NCI-H446 treated with DMSO at 0.1 percent for 48 hours (cell line): ENCODE measurements at places on chromosomes 13 and 19.

GRCh38 chr13:99829593-99830239 lies 141.9 kb downstream of the ZIC5 start:
- DNase-seq: no peak

DNA sequence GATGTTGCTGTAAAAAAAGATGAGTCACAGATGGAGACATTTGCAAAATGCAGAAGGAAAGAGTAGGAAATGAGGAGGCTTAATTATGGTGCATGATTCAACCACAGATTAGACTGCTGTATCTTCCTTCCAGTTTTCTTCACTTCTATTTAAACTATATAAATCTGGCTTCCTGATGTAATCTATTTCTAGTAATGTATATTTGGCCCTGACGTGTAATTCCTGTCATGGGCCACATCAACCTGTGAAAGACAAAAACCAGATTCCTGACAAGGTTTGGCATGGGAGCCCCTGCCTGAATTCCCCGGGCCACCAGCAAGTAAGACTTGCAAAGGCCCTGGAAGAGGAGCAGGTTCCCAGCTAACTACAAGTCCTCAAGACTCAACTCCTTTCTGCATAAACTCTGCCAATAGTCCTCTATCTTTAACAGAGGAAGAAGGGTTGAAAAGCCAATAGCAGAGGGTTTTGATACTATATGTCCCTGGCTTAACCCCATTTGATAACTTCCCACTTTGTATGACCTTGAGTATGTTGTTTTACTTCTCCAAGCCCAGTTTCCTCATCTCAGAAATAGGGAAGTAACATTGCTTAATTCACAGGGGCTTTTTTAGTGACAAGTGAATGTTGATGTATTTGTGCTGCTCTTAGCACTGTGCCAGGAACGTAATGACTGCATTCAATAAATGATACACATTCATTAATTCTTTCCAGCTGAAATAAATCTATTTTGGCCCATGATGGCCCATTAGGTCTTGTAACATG lies 172.7 kb downstream of the SPRY2 start:
- DNase-seq: no peak

GRCh38 chr13:44583137-44583536 lies 7.0 kb upstream of the TSC22D1 start:
- DNase-seq: no peak

- DNase-seq: no peak
Measured at GRCh38 chr19:50551715-50552187, 16.5 kb downstream of the LRRC4B start.

DNA sequence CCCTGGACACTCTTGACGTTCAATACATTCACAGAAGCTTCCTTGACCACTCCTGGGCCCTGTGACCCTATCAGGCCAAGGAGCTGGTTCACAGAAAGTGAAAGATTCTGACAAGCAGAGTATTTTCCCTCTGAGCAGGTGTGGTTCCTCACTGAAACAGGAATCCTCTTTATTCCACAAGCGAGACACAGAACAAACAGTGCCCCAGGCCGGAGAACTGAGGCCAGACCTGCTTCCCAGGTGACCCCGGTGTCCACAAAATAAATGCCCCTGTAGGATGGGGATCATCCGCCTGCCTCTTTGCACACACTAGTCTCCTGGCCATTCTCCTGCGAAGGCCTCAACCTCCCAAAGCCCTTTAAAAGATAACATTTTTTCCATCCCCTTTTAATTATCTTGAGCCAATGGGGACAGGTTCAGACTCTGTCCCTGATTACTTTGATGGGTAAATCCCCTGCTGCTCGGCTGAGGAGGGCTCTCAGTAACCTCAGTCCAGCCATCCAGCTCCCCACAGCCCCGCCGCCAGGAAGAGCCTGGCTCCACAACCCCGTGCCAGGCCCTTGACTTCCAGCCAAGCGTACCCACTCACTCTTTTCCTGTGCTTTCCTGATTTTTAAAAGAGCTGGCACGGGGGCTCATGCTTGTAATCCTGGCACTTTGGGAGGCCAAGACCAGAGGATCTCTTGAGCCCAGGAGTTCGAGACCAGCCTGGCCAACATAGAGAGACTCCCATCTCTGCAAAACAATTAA lies 129.1 kb downstream of the FOXO1 start:
- no peak for DNase-seq
